ENCODE measurements at places on chromosomes 3 and 15. TPM values are rescaled to one million over a fixed set of nuclear protein-coding genes. Genes with fewer than 3 reads are reported as not detected.

GRCh38 chr3:21417991-21418390 lies 333.0 kb downstream of the ZNF385D start:
- no peaks in the 10 kb centered on the region for H3K36me3 ChIP-seq
- H3K27ac ChIP-seq, result no peak overlapping the region
- H3K27me3 ChIP-seq, result no peaks in the 10 kb centered on the region
- no peak for DNase-seq
- H3K4me3 ChIP-seq, result no peak overlapping the region

- no peak overlapping the region for H3K27ac ChIP-seq
- DNase-seq, result no peak
- peaks cover 19% of the 10 kb centered on the region for H3K36me3 ChIP-seq
- no peak overlapping the region for H3K4me3 ChIP-seq
- no peaks in the 10 kb centered on the region for H3K27me3 ChIP-seq
These were observed 227.7 kb upstream of the ST8SIA2 start for GRCh38 chr15:92166029-92166428.

DNA sequence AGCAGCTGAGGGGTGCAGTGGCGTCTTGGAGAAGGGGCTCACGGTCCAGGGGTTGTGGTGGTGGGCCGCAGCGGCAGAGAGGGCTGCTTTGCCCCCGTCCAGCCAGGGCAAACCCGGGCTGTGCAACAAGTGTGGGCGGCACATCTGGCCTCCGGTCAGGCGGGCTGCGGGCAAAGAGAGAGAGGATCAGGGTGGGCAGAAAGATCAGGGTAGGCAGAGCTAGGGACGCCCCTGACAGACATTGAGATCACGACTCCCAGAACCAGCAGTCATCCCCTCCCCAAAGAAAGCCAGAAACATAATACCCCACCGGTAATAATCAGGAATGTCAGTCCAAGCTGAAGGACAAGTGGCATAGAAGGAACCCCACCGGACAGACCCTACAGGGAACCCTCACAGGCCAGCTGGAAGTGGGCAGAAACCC lies 6.8 kb downstream of the GATA2 start:
- H3K27me3 ChIP-seq, result peaks cover 100% of the 10 kb centered on the region
- no peak for DNase-seq
- peak overlapping the region; percentile 68 for H3K4me3 ChIP-seq
- H3K36me3 ChIP-seq, result no peaks in the 10 kb centered on the region

GRCh38 chr3:100048248-100048647 lies 66.1 kb downstream of the FILIP1L start:
- no peak for DNase-seq
- no peak overlapping the region for H3K4me3 ChIP-seq
- H3K27ac ChIP-seq, result peak overlapping the region; percentile 53
- no peaks in the 10 kb centered on the region for H3K36me3 ChIP-seq
- H3K27me3 ChIP-seq, result no peaks in the 10 kb centered on the region

DNA sequence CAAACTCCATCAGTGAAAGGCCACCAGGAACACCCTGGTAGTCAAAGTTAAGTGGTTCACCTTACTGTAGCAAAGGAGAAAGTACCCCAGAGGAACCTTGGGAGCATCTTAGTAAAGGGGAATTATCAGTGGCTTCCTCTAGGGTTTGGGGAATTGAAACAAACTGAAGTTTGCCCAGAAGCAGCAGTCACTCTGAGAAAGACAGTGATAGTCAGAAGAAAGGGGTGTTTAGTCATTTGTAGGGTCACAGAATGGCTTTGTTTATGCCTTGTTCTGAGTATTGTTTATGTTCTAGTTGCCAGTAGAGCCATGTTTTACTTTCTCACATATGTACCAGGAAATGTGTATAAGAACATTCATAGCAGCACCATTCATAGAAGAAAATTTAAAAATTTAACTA lies 93.8 kb downstream of the FHIT start:
- H3K36me3 ChIP-seq, result no peaks in the 10 kb centered on the region
- no peak overlapping the region for H3K27ac ChIP-seq
- no peaks in the 10 kb centered on the region for H3K27me3 ChIP-seq
- DNase-seq, result no peak
- H3K4me3 ChIP-seq, result no peak overlapping the region

LMOD3 gene
- total RNA-seq, result not detected

- peaks cover 7% of the 10 kb centered on the region for H3K4me1 ChIP-seq
- no peak for DNase-seq
- H3K27ac ChIP-seq, result no peak overlapping the region
- H3K4me3 ChIP-seq, result no peak overlapping the region
These were observed 29.5 kb downstream of the AGTR1 start for GRCh38 chr3:148727231-148727630.

DNA sequence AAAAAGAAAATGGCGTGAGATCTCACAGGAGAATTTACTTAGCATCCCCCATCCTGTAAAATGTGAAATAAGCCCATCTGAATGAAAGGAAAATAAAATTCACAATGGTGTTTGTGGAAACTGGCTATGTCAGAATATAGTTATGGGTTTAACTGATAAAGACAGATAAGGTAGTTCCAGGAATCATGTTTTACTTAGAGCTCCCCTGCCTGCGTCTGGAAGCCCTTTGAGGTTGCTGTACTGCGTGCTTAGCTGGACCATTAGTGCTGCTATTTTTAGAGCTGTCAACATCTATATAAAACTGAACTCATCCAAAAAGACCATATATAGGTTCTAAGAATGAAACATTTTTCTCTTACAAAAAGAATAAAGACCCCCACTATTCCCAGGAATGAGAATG lies 130.8 kb downstream of the LSAMP start:
- H3K4me3 ChIP-seq, result no peak overlapping the region
- no peaks in the 10 kb centered on the region for H3K4me1 ChIP-seq
- H3K27ac ChIP-seq, result no peak overlapping the region
- no peaks in the 10 kb centered on the region for H3K36me3 ChIP-seq

DNA sequence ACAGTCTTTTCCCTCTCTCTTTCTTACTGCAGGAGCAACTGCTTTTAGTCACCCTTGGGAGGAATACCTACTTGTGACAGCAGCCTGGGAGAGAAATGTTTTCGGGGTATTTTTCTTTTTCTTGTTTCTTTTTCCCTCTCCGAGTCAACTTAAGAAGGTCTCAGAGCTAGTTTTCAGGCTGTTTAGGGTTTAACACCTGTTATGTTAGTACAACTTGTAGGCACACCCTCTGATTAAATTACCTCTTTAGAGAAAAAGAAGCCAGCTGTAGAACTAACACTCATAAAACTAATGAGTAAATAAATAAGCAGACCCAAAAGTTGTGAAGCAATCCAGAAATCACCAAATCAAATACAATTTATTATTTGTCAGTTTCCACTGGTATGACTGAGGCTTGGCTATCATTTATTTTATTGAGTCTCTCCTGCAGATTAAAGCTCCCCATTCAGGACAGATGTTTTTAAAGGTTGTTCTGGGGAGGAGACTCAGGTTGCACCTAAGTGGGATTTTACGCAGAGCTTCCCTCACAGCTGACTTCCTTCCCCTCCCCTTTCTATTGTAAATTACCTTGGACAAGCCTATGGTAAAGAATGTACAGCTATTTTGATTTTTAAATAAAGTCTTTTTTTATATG lies 112.5 kb downstream of the FOXB1 start:
- H3K4me3 ChIP-seq, result no peak overlapping the region
- H3K4me1 ChIP-seq, result no peaks in the 10 kb centered on the region
- DNase-seq, result no peak
- no peaks in the 10 kb centered on the region for H3K36me3 ChIP-seq
- peaks cover 42% of the 10 kb centered on the region for H3K27me3 ChIP-seq
- no peak overlapping the region for H3K27ac ChIP-seq

- H3K4me1 ChIP-seq, result no peaks in the 10 kb centered on the region
- no peak overlapping the region for H3K27ac ChIP-seq
These were observed 241.8 kb downstream of the ROBO2 start for GRCh38 chr3:77281721-77282120.

CHST13 gene
- not detected for total RNA-seq

DNA sequence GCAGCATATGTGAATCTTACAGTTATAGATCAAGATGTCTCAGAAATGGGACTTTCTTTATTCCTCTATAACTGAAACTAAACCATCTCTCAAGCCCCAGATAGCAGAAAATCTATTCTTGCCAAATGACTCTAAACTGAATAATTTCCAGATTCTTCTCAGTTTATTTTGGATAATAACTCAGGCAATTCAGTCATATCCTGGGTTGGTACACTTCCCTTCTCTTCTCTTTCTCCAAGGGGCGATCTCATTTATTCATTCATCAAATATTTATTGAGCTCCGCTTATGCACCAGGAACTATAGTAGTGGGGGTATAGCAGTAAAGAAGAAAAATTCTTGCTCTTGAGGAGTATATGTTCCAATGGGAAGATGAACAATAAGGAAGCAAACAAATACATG lies 13.5 kb upstream of the PCOLCE2 start:
- no peak for DNase-seq
- no peaks in the 10 kb centered on the region for H3K27me3 ChIP-seq
- H3K36me3 ChIP-seq, result no peaks in the 10 kb centered on the region
- peaks cover 5% of the 10 kb centered on the region for H3K4me1 ChIP-seq
- no peak overlapping the region for H3K27ac ChIP-seq

TAGLN3 gene
- 0.60 TPM for total RNA-seq

DNA sequence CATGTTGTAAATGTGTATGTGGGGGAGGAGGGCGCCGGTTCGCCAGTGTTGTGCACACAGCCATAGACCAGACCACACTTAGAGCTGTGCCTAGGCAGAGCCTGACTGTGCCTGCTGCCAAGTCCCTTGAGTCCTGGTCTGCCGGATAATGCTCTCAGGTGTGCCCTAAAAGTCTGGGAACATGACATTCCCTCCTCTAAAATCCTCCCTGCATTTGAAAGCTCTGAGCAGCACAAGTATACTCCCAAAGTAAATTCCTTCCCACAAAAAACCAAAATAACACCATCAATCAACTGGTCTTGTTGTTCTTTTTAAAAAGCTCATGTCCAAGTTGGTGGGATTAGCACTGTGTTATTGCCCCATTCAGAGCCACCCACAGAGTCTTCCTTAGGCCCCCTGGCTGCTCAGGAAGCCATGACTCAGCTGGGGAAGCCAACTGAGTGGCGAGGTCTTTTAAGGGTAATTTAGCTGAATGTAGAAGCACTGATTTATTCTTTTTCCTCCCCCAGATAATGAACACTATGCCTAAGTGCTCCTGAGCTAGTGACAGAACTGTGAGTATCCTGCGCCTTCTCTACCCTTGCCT lies 147.8 kb upstream of the MCTP2 start:
- no peak overlapping the region for H3K4me3 ChIP-seq
- H3K36me3 ChIP-seq, result no peaks in the 10 kb centered on the region
- H3K27me3 ChIP-seq, result no peaks in the 10 kb centered on the region
- H3K27ac ChIP-seq, result no peak overlapping the region
- peaks cover 20% of the 10 kb centered on the region for H3K4me1 ChIP-seq
- no peak for DNase-seq
